ENCODE measurements at places on chromosomes 12 and 14.
A peak's percentile ranks its signal among the peaks of the same experiment; 100 is the strongest.

DNA sequence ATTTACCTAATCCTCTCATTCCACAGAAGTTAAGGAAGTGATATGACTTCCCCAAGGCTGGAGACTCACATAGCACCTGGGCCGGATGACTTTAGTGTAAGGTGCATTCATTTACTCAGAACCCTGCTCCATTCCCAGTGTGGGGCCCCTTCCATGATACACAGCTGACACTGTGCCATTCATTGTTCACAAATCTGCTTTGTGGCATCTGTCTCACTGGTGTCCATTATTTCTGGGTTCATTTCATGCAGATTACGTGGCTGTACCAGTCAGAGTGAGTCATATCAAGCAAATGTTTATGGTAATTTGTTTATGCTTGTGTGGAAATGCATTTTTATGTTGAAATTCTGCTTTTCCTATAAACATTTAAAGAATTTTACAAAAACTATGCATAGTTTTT is 5.2 kb downstream of the ANO4 start:
- no peak for DNase-seq

- no peak for DNase-seq
Measured at GRCh38 chr12:32780071-32780470, 24.4 kb upstream of the YARS2 start.

- no peak for DNase-seq
Measured at GRCh38 chr12:102509123-102509626, 28.8 kb upstream of the IGF1 start.

DNA sequence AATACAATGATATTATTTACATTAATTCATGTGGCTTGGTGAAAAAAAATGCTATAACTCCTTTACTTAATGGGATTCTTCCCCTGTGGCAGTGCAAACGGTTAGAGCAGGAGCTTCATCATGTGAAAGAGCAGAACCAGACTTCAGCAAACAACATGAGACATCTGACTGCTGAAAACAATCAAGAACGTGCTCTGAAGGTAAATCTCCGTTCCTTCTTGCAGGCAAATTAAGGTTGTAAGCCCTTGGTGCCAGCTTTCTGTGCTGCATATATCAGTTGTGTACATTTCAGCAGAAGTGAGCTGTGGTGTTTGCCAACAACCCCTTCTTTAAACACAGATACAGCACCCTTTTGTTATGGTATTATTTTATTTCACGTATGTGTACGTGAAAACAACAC is 171.7 kb downstream of the MIPOL1 start:
- DNase-seq, result no peak

GRCh38 chr14:98685725-98686124 is 586.3 kb downstream of the BCL11B start:
- no peak for DNase-seq

DNA sequence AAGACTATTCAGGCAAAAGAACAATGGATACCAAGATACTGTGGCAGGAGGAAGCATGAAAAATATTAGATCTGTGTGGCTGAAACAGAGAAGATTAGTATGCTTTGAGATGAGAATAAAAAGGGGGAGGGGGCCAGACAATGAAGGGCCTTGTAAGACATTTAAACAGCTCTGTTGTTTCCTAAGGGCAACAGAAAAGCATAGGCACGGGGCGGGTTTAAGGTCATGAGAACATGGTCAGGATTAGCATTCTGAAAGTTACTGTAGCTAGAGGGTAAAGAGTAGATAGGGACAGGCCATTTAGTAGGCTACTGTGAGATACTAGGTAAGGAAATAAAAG is 18.6 kb downstream of the INTS13 start:
- no peak for DNase-seq

GRCh38 chr12:112839386-112839972 is 47.9 kb downstream of the RPH3A start:
- peak; percentile 36 for DNase-seq

DNA sequence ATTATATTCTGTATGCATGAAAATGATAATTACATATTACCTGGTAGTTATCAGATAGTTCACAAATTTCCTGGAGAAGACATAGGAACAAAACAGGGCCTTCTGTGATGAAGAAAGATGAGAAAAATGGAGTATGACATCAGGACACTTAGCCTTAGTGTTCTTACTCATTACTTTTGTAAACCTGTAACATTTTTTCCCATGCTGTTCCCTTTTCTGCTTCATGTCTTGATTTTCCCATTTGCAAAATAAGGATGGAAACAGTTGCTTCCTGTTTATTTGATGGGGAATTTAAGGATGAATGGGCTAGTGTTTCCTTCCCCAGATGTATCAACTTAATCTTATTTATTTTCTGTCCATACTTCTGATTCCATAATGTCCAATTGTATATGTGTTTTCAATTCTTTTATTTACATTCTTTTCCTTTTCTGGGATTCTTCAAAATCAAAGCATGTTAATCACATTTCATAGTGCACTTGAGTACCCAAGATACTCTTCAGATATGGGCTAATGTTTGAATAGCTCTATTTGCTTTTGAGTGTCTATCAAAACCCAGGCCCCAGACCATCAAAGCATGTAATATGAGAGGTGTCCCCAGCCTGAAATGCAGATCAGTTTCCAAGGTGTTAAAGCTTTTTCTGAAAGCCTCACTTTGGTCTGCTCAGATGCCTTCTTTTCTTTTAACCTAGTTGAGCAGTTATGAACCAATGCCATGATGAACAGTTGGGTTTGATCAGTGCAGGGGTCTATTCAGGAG is 260.5 kb downstream of the RAD51B start:
- DNase-seq, result no peak

DNA sequence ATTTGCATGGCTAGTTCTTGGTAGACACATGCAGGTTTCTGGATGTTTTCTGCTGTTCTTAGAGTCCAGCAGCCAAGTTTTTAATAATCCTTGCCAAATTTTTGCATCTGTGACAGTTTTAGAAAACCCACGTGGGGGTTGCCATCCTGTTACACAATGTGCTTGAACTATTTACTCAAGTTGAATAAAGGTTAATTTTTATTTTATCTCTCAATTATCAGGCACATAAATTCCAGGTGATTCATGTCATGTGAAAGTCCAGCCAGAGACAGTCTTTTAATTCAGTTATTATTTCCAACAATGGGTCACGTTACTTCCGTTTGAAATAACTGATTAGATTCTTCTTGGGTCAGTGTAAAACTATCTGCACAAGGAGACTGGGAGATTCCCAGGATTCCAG is 15.7 kb downstream of the MYRFL start:
- DNase-seq, result no peak

DNA sequence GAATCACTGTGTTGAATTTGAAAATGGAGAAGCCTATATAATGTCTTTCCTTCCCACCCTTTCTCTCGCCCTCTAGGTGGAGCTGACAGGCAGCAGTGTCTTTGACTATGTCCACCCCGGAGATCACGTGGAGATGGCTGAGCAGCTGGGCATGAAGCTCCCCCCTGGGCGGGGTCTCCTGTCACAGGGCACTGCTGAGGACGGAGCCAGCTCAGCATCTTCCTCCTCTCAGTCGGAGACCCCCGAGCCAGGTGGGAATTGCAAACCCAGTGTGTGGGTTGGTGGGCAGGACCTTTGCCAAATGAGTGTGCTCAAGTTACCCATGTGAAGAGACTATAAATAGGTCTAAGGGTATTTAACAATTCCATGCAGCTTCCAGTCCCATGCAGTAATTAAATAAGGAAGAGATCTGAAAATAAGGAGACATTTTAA is 274.7 kb downstream of the EGLN3 start:
- no peak for DNase-seq

- DNase-seq, result no peak
Measured at GRCh38 chr12:117090388-117090787, 8.8 kb downstream of the TESC start.

GRCh38 chr14:92451755-92452154 is 61.8 kb upstream of the RIN3 start:
- DNase-seq, result no peak

DNA sequence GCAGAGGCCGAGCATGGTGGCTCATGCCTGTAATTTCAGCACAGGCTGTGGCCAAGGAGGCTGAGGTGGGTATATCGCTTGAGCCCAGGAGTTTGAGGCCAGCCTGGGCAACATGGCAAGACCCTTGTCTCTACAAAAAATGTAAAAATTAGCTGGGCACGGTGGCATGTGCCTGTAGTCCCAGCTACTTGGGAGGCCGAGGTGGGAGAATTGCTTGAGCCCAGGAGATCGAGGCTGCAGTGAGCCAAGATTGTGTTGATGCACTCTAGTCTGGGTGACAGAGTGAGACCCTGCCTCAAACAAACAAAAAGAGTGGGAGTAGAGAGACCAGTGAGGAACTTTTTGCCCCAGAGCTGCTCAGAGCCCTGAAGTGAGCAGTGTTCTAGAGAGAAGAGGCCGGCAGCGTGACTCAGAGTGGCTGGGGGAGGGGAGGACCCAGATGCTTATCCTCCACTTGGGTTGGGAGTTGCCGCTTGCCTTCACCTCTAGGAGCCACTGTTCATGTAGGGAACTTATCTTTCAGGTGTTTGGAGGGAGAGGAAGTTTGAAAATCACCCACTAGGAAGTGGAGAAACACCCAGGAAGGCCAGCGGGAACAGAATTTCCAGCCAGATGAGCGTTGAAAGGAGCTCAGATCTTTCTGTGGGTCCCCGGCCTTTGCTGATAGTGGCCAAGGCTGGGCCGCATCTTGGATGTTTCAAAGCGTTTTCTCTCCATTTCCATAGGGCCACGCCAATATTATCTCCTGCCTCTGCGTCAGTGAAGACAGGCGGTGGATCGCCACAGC is 15.3 kb downstream of the CFAP251 start:
- DNase-seq, result no peak

DNA sequence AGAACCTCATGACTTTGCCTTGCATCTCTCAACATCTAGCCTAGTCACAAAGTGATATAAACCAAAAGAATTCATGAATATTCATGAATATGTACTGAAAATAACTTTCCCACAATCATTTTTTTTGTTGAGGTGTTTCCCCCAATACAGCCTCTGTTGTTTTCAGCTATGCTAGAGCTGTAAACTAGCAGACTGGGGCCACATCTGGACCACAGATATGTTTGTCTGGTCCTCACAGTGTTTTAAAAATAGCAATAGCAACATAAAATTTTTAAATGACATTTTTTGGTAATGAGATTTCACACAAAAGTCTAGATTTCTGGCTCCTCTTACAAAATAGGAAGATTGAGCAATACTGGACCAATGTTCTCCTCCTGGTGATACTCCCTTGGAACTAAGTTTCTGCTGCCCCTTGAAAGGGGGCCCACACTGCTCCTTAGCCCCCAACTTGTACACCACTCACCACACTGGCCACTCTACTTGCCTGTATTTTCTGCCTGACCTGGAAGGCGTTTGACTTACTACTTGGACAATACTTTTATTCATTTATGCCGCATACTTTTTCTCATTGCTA is 81.2 kb downstream of the BMP4 start:
- no peak for DNase-seq

DNA sequence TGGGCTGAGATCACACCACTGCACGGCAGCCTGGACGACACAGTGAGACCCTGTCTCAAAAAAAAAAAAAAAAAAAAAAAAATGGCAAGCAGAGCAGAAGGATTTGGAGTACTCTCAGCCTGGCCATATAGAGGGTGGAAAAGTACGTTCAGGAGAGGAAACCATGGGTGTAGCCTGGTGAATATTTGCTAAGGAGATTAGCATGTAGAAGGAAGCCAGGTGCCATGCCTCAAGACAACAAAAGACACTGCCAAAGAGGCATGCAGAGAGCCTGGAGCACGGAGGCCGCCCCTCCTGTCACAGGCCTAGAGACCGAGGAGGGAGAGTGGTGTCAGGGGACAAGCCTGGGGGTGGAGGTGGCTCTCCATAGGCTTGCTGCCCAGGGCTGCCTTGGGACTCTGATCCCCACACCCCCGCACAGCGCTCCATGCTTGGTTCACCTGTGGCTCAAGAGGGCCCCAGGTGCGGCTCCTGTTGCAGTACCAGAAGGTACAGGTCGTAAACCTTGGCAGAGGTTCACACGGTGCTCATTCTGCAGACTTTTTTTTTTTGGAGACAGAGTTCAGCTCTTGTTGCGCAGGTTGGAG is 27.9 kb upstream of the DEGS2 start:
- DNase-seq, result no peak

DNA sequence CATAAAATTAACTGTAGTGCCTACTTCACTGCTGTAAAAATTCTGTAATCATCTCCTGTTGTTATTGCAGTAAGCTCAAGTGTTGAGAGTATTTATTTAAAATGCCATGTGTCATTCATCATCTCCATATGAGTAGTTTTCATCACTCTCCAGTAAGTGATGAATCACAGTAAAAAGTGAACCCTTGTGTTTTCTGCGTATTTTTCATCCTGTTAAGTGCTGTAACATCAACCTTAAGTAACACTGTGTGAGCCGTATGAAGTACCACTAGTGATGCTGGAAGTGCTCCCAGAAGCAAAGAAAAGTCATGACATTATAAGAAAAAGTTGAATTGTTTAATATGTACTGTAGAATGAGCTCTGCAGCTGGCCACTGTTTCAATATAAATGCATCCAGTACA is 55.4 kb downstream of the SLCO1B3 start:
- no peak for DNase-seq

DNA sequence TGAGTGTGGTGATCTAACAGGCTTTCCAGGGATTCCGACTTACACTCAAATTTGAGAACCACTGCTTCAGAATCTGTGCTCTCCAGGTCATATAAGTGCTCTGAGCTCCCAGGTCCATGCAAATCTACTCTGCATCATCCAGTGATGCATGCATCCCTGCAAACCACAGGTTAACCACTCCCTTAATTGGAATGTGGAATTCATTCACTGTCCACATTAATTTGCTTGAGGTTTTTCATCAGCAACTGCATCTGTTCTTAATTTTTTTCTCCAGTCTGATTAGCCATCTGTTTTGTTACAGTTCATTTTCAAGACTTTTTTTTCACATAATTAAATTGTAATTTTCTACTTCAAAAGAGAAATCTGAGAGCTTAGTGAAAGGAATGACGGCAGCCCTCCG is 43.4 kb upstream of the RIN3 start:
- DNase-seq, result peak; percentile 24

- no peak for DNase-seq
Measured at GRCh38 chr12:125996443-125996842, 931.2 kb downstream of the AACS start.

GRCh38 chr12:52494518-52494917 is 1.5 kb upstream of the KRT6A start:
- DNase-seq, result no peak

DNA sequence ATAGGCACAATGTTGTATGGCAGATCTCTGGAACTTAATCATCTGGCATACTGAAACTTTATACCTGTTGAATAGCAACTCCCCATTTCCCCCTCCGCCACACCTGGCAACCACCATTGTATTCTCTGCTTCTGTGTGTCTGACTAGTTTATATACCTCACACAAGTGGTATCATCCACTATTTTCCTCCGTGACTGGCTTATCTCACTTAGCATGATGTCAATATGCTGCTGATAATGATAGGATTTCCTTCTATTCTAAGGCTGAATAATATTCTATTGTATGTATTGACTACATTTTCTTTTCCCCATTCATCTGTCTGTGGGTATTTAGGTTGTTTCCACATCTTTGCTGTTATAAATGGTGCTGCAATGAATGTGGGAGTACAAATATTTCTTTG is 21.5 kb downstream of the BRMS1L start:
- DNase-seq, result no peak

All from AG04449 (cell line).